Liver (tissue), 10 donors: ENCODE measurements at places on chromosomes 4 and X. TPM values are rescaled to one million over a fixed set of nuclear protein-coding genes. Genes with fewer than 3 reads are reported as not detected.

The HTATSF1 gene
- 14.9 TPM for total RNA-seq

The CRMP1 gene
- total RNA-seq, result 0.08 TPM

The SERTM2 gene
- 16.2 TPM for total RNA-seq

The TBC1D14 gene
- 22.2 TPM for total RNA-seq

The DACH2 gene
- total RNA-seq, result 0.23 TPM

The CDKL2 gene
- total RNA-seq, result 0.08 TPM

- no peak overlapping the region for H3K27ac ChIP-seq
- no peaks in the 10 kb centered on the region for H3K27me3 ChIP-seq
- DNase-seq, result no peak
- no peaks in the 10 kb centered on the region for H3K36me3 ChIP-seq
These were observed 473 bp upstream of the VAMP7 start for GRCh38 chrX:155880586-155881157.

- H3K4me1 ChIP-seq, result no peaks in the 10 kb centered on the region
- H3K36me3 ChIP-seq, result no peaks in the 10 kb centered on the region
- no peaks in the 10 kb centered on the region for H3K27me3 ChIP-seq
- no peak for DNase-seq
- H3K4me3 ChIP-seq, result no peak overlapping the region
These were observed 74.5 kb upstream of the IL2 start for GRCh38 chr4:122531038-122531437.

GRCh38 chrX:138769918-138770317 lies 58.4 kb upstream of the FGF13 start:
- no peak for DNase-seq
- no peaks in the 10 kb centered on the region for H3K4me1 ChIP-seq
- H3K36me3 ChIP-seq, result no peaks in the 10 kb centered on the region
- H3K4me3 ChIP-seq, result no peak overlapping the region
- no peak overlapping the region for H3K27ac ChIP-seq
- H3K27me3 ChIP-seq, result no peaks in the 10 kb centered on the region

GRCh38 chrX:44456685-44457084 lies 86.0 kb downstream of the FUNDC1 start:
- no peak overlapping the region for H3K27ac ChIP-seq
- H3K36me3 ChIP-seq, result no peaks in the 10 kb centered on the region
- H3K4me1 ChIP-seq, result no peaks in the 10 kb centered on the region
- no peak for DNase-seq

DNA sequence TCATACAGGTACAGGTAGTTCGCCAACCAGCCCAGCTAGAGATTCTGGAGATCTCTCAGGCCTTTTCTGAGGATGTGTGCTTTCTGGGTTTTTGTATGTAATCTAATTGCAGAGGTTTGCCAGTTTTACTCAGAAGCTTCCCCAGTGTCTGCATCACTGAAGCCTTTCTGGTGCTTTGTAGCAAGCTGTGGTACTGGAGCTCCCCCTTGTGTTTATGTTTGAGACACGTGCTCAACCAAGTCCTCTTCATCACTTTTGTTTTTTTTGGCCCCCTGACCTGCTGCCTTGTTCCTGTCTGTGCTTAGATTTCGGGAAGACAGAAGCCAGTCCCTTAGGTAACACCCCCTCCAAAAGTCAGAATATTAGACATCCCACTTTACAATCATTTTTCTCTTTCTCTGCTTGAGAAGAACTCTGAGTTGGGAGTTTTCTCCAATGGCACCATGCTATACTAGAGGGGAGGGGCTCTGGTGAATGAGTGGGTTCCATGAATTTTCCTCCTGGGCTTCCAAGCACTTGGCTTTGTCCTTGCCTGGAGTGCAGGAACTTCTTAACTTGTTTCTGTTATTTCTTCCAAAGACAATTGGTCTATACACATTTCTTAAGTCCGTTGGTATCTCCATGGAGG lies 128.4 kb upstream of the TBC1D9 start:
- no peaks in the 10 kb centered on the region for H3K4me1 ChIP-seq
- peak; percentile 36 for DNase-seq
- H3K36me3 ChIP-seq, result no peaks in the 10 kb centered on the region

GRCh38 chrX:25020905-25021449 lies 5.2 kb upstream of the ARX start:
- no peak overlapping the region for H3K4me3 ChIP-seq
- H3K36me3 ChIP-seq, result no peaks in the 10 kb centered on the region
- H3K4me1 ChIP-seq, result peaks cover 4% of the 10 kb centered on the region
- H3K27ac ChIP-seq, result no peak overlapping the region
- DNase-seq, result peak; percentile 40

- H3K4me1 ChIP-seq, result no peaks in the 10 kb centered on the region
- no peaks in the 10 kb centered on the region for H3K27me3 ChIP-seq
- no peak overlapping the region for H3K4me3 ChIP-seq
- H3K36me3 ChIP-seq, result peaks cover 24% of the 10 kb centered on the region
- H3K27ac ChIP-seq, result no peak overlapping the region
These were observed 48.8 kb upstream of the ADAD1 start for GRCh38 chr4:122329876-122330565.

GRCh38 chr4:147017081-147017480 lies 71.4 kb upstream of the TTC29 start:
- H3K36me3 ChIP-seq, result no peaks in the 10 kb centered on the region
- H3K27me3 ChIP-seq, result no peaks in the 10 kb centered on the region
- H3K4me3 ChIP-seq, result no peak overlapping the region
- DNase-seq, result no peak
- no peaks in the 10 kb centered on the region for H3K4me1 ChIP-seq

DNA sequence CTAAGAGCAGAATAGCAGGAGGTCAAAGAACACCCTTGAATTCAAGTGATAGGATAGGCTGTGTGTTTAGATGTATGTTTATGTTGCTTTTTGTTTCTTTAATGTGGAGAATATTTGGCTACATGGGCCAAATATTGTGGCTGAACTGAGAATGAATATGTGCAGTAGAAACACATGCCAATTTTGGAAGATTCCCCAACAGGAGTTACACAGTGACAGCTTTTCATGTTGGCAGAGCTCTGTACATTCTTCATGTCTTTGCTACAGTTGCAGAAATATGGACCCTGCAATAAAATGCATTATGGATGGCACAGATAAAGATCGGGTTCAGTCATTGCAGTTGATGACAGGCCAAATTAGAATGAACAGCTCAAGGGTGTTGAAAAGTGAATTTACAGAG lies 82.8 kb upstream of the SLC4A4 start:
- no peak overlapping the region for H3K4me3 ChIP-seq
- H3K27me3 ChIP-seq, result no peaks in the 10 kb centered on the region
- H3K4me1 ChIP-seq, result peaks cover 3% of the 10 kb centered on the region
- DNase-seq, result no peak

DNA sequence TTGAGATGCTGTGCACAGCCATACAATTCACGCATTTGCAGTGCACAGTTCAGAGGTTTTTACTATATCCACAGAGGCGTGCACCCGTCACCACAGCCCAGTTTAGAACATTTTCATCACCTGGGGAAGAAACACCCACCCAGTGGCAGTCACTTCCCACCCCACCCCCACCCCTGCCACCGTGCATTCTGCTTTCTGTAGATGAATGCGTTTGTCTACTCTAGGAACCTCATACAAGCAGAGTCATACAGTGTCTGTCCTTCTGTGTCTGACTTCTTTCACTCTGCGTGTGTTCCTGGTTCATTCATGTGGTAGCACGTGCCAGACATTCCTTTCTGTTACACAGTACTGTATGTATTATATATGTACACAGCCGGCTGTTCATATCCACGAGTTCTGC lies 122.8 kb downstream of the TBL1X start:
- no peaks in the 10 kb centered on the region for H3K36me3 ChIP-seq
- no peaks in the 10 kb centered on the region for H3K4me1 ChIP-seq
- H3K4me3 ChIP-seq, result no peak overlapping the region
- no peak for DNase-seq
- no peaks in the 10 kb centered on the region for H3K27me3 ChIP-seq

GRCh38 chrX:30888526-30889146 lies 418 bp downstream of the TAB3 start:
- no peaks in the 10 kb centered on the region for H3K27me3 ChIP-seq
- DNase-seq, result peak; percentile 45
- no peaks in the 10 kb centered on the region for H3K36me3 ChIP-seq
- peak overlapping the region; percentile 79 for H3K27ac ChIP-seq
- H3K4me3 ChIP-seq, result peak overlapping the region; percentile 78

DNA sequence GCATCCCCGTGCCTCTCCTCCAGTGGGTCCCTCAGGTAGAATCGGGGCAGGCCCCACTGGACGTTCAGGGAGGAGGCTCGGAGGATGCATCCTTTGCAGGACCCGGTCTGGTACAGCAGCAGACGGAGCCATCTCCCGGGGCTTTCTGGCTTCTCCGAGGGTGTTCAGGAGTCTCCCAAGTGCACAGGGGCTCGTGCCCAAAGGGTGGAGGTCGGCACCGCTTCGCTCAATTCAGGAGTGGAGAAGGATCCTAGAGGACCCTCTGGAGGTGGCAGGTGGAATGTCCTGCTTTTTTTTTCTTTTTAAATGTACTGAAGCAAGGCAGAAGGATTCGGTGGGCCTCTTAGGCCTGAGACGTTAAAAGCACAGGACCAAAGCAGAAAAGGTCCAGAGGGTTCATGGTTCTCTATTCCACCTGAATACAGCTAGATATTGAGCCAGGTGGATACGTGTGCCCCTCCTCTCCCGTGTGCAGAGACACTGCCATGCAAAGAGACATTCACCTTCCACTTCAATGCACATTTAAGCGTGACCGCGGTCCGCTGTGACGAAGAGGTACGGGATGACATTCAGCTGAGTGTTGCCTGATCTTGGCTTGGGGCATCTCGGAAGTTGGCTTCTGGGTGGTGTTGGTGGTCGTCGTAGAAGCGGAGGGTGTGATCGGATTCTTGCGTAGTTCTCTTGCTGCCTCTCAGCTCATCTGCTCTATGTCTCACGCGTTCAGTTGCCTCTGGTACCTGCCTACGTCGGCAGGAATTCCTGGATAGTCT lies 281.2 kb upstream of the AGTR2 start:
- no peaks in the 10 kb centered on the region for H3K36me3 ChIP-seq
- H3K27me3 ChIP-seq, result no peaks in the 10 kb centered on the region
- no peak overlapping the region for H3K27ac ChIP-seq
- no peak overlapping the region for H3K4me3 ChIP-seq

DNA sequence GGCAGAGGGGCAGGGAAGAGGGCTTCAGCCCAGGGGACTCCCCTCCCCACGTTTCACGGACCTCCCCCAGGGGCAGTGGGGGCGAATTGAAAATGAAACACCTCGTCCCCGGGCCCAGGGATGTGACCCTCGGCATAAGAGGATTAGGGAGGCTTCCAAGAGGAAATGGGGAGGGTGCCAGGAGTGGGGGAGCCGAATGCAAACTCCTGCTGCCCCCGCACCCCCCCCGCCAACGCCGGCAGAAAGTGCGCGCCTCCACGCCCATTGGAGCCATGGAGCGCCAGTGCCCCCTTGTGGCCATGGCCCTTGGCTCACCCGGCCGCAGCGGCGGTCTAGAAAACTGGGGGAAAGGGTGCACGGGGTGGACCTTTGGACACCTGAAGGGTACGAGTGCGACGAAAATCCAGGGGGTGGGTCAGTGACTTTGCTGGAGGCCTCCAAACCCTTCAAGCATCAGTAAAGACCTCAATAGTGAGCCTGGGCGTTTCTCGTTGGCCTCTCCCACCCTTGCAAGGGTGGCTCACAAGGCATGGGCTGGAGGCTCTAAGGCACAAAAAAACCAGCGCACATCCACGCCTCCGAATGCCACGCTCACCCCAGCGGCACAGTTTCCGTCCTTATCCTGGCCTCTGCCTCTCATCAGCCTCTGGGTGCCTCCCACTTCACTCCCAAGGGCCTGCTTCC lies 120.8 kb upstream of the PJA1 start:
- H3K27ac ChIP-seq, result no peak overlapping the region
- peaks cover 4% of the 10 kb centered on the region for H3K4me1 ChIP-seq
- DNase-seq, result peak; percentile 74
- H3K36me3 ChIP-seq, result no peaks in the 10 kb centered on the region
- peak overlapping the region; percentile 40 for H3K4me3 ChIP-seq
- no peaks in the 10 kb centered on the region for H3K27me3 ChIP-seq

- H3K36me3 ChIP-seq, result no peaks in the 10 kb centered on the region
- H3K4me3 ChIP-seq, result no peak overlapping the region
- peaks cover 28% of the 10 kb centered on the region for H3K4me1 ChIP-seq
- no peak for DNase-seq
- H3K27me3 ChIP-seq, result no peaks in the 10 kb centered on the region
These were observed 89.8 kb upstream of the SPANXB1 start for GRCh38 chrX:140912606-140913005.

DNA sequence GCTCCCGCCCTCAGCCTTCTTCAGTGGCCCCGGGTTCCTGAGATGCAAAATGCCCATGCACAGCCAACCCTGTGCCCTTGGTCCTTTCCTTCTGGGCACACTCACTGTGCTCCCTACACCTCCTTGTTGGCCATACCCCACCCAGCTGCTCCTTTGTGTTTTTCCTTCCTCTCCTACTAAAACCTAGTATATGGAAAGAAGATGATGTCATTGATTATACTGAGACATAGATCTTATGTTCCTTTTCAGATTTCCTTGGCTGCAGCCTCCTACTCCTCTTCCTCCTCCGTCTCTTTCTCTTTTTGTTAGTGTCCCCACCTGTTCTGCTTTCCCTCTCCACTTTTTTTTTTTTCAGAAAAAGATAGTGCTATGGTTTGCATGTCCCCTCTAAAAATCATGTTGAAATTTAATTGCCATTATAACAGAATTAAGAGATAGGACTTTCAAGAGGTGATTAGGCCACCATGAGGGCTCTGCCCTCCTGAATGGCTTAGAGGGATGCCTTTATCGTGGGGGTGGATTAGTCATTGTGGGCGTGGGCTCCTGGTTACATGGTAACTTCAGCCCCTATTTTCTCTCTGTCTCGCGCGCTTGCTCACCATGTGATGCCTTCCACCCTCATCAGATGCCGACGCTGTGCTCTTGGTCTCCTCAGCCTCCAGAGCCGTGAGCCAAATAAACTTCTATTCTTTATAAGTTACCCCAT lies 254.9 kb upstream of the GATB start:
- H3K4me3 ChIP-seq, result no peak overlapping the region
- DNase-seq, result no peak
- no peaks in the 10 kb centered on the region for H3K27me3 ChIP-seq

DNA sequence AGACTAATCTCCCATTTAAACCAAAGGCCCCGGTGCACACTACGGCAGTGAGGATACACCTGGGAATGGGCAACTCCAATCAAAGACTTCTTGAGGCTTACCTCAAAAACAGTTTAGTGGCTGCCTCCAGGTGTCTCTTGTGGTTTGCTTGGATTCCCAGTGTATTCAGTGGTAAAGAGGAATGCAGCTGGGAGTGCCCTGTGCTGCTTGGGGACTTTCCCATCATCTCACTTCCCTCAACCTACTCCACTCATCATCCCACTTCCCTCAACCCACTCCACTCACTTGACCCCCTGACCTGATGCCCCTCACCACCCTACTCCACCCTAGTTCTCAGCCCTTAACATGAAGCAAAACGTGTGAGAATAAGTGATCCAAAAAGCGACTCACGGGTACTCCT lies 177.3 kb upstream of the ETNPPL start:
- no peaks in the 10 kb centered on the region for H3K27me3 ChIP-seq
- H3K4me3 ChIP-seq, result no peak overlapping the region
- DNase-seq, result no peak
- no peaks in the 10 kb centered on the region for H3K4me1 ChIP-seq
- no peaks in the 10 kb centered on the region for H3K36me3 ChIP-seq
- H3K27ac ChIP-seq, result no peak overlapping the region

GRCh38 chrX:151854726-151855495 lies 57.8 kb upstream of the MAGEA4 start:
- H3K27ac ChIP-seq, result no peak overlapping the region
- no peak overlapping the region for H3K4me3 ChIP-seq
- no peaks in the 10 kb centered on the region for H3K27me3 ChIP-seq
- no peak for DNase-seq
- no peaks in the 10 kb centered on the region for H3K36me3 ChIP-seq

GRCh38 chr4:44446191-44446590 lies 2.4 kb downstream of the KCTD8 start:
- no peaks in the 10 kb centered on the region for H3K27me3 ChIP-seq
- H3K36me3 ChIP-seq, result no peaks in the 10 kb centered on the region
- H3K4me1 ChIP-seq, result peaks cover 12% of the 10 kb centered on the region
- no peak for DNase-seq
- no peak overlapping the region for H3K27ac ChIP-seq
